HFFc6 (cell line): ENCODE measurements at places on chromosomes 5 and 9. TPM values are rescaled to one million over a fixed set of nuclear protein-coding genes. Genes with fewer than 3 reads are reported as not detected.

NDUFS6 gene
- total RNA-seq, result 38.9 to 42.5 TPM (median 41.6 TPM) in 3 replicates

GRCh38 chr5:160083501-160083900 lies 35.7 kb downstream of the PWWP2A start:
- H3K36me3 ChIP-seq, result peaks cover 2% of the 10 kb centered on the region; the same call in 1 of the 2 replicates
- peak overlapping the region; percentile 68 for H3K4me3 ChIP-seq
- H3K27me3 ChIP-seq, result no peaks in the 10 kb centered on the region

ASS1 gene
- 53.3 to 117 TPM (median 86.4 TPM) in 3 replicates for total RNA-seq

DNA sequence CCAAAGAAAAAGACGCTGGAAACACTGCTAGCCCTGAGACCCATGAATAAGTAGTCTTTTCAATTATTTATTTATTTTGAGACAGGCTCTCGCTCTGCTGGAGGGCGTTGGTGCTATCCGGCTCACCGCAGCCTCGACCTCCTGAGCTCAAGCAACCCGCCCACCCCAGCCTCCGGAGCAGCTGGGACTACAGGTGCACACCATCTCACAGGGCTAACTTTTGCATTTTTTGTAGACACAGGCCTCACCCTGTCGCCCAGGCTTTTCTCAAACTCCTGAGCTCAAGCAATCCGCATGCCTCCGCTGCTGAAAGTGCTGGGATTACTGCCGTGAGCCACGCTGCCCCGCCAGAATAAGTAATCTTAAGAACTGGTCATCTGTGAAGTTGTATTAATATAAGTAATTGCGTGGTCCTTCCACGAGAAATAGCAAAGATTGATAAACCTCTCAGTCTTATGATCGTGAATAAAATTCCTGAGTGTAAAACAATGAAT lies 1.6 kb downstream of the ANXA2R start:
- peak overlapping the region; percentile 81; the same call in 1 of the 2 replicates for H3K4me3 ChIP-seq
- DNase-seq, result no peak
- peak overlapping the region; percentile 26; the same call in 1 of the 2 replicates for H3K27ac ChIP-seq
- peaks cover 1% of the 10 kb centered on the region for H3K27me3 ChIP-seq
- peaks cover 72% of the 10 kb centered on the region for H3K4me1 ChIP-seq
- H3K36me3 ChIP-seq, result peaks cover 40% of the 10 kb centered on the region

DNA sequence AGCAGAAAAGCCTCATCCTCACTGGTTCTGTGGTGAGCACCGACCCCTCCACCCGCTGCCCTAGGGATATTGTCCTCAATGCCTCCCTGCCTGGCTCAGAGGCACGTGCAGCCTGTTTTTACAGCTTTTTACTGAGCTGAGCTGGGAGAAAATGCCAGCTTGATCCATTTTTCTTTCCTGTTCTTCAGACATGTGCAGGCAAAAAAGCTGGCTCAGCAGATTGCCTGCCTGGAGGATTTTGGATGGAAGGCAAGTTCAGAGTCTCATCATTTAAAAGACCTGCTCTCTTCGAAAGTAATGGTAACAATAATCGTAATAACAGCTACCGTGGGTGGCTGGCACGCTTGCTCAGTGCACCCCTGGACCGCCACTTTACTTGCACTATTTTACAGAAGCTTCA lies 135.0 kb upstream of the SMIM23 start:
- H3K4me3 ChIP-seq, result no peak overlapping the region
- H3K27ac ChIP-seq, result no peak overlapping the region
- DNase-seq, result no peak
- no peaks in the 10 kb centered on the region for H3K4me1 ChIP-seq
- no peaks in the 10 kb centered on the region for H3K36me3 ChIP-seq

DNA sequence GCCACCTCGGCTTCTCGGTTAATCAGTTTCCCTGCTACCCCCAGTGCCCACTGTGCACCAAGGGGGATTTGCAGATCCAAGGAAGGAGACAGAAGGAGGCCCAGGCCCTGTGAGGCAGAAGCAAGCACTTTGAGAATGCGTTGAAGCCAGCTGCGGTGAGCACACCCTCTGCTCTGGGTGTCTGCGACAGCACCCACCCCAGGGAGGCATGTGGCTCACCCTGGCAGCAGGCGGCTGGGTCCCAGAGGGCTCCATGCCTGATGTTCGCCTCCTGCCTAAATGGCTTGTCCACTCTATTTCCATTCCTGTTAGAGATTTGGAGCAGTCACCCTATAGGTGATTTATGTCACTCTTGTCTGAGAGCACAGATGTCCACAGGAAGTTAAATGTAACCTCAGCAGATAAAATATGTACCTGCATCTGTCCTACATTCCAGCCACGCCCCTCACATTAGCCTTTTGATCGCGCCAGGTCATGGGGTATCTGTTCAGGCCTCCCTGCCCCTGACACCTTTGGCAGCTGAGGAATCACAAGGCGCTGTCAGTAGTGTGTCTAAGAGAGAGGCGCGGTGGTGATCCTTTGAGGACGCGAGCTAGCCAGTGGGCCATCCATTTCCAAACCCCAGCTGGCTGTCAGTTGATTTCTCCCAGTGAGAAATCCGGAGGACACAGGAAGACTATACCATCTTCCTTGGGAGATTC lies 28.1 kb downstream of the PTGES2 start:
- DNase-seq, result no peak
- peaks cover 7% of the 10 kb centered on the region for H3K27me3 ChIP-seq
- peak overlapping the region; percentile 98 for H3K4me3 ChIP-seq
- H3K27ac ChIP-seq, result peak overlapping the region; percentile 100
- H3K36me3 ChIP-seq, result peaks cover 28% of the 10 kb centered on the region

- H3K36me3 ChIP-seq, result no peaks in the 10 kb centered on the region
- H3K4me1 ChIP-seq, result peaks cover 17% of the 10 kb centered on the region
- peak overlapping the region; percentile 80 for H3K27ac ChIP-seq
- DNase-seq, result peak; percentile 46
These were observed 21.6 kb downstream of the BHMT start for GRCh38 chr5:79133121-79133656.

- H3K4me1 ChIP-seq, result peaks cover 32% of the 10 kb centered on the region
- peak; percentile 52 for DNase-seq
- no peak overlapping the region for H3K4me3 ChIP-seq
These were observed 45.3 kb downstream of the RAPGEF6 start for GRCh38 chr5:131589510-131590348.

DNA sequence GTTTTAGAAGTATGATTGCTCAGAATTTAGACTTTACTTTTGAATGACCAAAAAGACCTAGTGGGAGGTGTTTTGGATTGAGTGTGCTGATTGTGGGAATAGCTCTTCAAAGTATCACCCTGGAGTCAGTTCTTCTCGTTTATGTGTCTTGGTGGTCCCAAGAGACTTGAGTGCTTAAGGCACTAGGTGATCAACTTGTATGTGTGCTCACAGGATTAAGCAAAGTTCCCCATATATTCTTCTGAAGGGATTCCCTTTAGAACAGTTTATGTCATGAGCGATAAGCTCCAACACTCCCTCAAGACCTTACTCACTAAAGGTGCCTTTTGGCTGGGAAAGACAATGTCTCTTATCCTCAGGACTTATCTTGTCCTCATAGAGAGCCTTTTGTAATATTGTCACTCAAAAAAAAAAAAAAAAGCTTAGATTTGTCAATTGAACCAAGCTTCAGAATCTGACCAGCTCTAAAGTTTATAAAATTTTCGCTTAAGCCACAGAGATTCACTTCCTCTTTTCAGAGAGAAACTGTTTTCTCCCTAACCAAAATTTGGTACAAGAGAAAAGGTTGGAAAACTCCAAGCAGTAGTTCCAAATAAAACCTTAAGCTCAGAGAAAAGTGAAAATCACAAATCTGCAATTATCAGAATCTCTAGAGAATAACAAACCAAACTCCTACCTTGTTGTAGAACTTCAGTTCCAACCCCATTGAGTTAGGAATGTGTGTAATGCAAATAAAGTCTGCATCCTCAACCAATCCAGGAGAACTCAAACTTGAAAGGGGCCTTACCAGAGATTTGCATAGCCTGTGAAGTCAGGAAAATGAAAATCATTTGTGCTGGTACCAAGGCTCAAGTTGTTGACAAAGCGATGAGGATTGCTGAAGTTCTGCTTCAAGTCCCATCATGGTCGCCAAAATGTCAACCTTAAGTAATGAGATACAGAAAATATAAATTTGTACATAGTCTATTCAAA lies 40.0 kb upstream of the PDZD2 start:
- no peak for DNase-seq
- H3K36me3 ChIP-seq, result no peaks in the 10 kb centered on the region
- no peak overlapping the region for H3K27ac ChIP-seq
- no peaks in the 10 kb centered on the region for H3K4me1 ChIP-seq
- no peak overlapping the region for H3K4me3 ChIP-seq
- peaks cover 40% of the 10 kb centered on the region for H3K27me3 ChIP-seq

DNA sequence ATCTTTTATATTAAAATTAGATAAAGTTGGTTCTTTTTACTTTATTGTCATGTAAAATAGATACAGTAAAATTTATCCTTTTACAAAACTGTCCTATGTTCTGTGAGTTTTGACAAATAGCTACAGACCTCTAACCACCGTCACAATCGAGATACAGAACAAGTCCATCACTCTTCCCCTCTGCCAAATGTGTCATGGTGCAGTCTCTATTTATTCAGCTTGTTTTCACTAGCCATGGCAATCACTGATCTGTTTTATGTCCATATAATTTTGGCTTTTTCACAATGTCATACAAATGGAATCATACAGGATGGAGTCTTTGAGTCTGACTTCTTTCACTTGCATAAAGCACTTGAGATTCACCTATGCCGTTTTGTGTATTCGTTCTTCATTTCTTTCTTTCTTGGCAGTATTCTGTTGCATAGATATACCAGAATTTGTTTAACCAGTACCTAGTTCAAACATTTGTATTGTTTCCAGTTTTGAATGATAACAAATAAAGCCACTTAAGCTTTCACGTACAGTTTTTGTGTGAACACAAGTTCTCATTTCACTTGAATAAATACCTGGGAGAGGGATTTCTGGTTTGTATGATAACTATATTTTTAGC lies 273.2 kb upstream of the MPDZ start:
- no peaks in the 10 kb centered on the region for H3K36me3 ChIP-seq
- H3K4me3 ChIP-seq, result no peak overlapping the region

DNA sequence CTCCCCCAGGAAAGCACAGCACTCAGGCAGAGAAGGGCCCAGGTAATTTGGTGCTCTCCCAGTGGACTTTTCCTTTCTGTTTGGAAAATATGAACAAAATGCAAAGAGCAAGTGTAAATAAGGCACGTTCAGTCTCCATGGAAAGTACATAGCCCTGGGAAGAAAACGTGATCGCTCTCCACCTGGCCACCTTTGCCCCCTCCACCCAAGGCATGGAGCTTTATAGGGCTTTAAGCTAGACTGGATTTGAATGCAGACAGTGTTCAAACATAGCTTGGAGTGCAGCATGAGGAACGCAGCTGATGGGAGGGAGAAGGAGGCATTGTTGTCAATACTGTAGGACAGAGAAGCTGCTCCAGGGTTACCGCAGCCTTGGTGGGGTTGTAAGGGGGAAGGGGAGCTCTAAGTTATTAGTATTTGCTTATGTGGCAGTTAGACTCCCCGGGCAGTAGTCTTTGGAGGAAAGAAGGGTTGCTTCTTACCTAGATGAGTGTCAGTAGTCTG lies 500.2 kb downstream of the SPOCK1 start:
- no peak overlapping the region for H3K4me3 ChIP-seq
- DNase-seq, result no peak
- H3K27ac ChIP-seq, result no peak overlapping the region
- no peaks in the 10 kb centered on the region for H3K36me3 ChIP-seq

GRCh38 chr5:62496876-62497275 lies 81.7 kb upstream of the LRRC70 start:
- H3K27me3 ChIP-seq, result no peaks in the 10 kb centered on the region; the same call in none of the 2 replicates
- peaks cover 5% of the 10 kb centered on the region; the same call in 1 of the 2 replicates for H3K36me3 ChIP-seq
- H3K27ac ChIP-seq, result no peak overlapping the region
- peaks cover 13% of the 10 kb centered on the region; the same call in 1 of the 2 replicates for H3K4me1 ChIP-seq

RBM22 gene
- 32.7 to 42.8 TPM (median 35.1 TPM) in 3 replicates for total RNA-seq
